Activated T-helper 1 cell treated with Interleukin-2 at 50 U/mL for 16 hours (primary cell): ENCODE measurements at places on chromosomes 2 and 18.

DNA sequence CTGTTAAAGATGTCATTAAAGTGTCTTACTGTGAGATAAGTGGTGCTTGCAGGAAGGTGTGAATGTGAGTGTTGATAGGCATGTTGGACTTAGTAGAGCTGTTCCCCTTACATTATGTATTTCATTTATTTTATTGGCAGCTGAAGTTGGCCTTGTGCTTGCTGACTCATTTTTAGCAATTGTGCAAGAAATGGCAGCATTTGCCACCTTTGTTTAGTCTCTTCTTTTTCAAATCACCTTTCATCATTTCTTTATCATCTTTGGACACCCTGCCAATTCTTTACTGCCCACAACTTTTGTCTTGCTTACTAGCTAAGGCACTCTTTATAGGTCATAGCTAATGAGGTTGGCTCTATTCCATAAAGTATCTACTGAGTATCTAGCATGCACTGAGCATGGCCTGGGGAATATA lies 130.3 kb upstream of the LYPD6 start:
- DNase-seq = no peak

DNA sequence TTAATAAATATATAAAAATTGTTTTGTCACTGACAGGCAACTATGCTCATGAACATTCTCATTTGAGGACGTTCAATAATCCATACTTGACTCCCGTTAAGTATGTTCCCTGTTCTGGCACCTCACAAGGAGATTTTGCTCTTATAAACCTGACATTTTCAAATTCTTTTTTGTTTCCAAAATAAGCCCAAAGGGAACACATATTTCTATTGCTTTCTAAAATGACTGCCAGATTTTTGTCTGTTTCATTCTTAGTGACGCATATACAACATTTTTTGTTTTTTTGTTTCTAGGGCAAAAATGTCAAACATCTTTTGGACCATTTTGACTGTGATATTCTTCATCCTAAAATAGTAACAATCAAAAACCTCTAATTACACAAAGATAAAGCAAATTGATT lies 50.5 kb downstream of the CYTIP start:
- DNase-seq = no peak

GRCh38 chr18:3454365-3455089 lies 4.6 kb downstream of the TGIF1 start:
- no peak for DNase-seq

DNA sequence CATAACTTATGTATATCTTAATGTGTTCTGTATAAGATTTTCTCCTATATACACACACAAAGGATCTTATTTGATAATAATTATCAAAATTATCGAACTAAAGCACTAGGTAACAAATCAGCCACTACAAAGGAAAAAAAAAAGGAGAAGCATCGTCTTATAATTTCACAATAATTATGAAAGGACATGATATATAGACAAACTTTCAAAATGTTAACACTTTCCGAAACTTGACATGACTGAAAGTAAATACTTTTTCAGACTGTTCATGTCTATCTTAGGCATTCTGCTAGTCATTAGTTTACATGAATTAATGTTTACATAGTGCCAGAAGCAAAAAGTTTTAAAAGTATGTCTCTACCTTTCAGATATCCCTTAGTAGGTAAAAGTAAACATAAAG lies 7.3 kb upstream of the NR4A2 start:
- no peak for DNase-seq

GRCh38 chr2:233566141-233566956 lies at the start of gene USP40:
USP40 (minus strand) TSS chr2:233566782; CDS start chr2:233565554, 1,228 bp downstream.
- peak; percentile 33 for DNase-seq

DNA sequence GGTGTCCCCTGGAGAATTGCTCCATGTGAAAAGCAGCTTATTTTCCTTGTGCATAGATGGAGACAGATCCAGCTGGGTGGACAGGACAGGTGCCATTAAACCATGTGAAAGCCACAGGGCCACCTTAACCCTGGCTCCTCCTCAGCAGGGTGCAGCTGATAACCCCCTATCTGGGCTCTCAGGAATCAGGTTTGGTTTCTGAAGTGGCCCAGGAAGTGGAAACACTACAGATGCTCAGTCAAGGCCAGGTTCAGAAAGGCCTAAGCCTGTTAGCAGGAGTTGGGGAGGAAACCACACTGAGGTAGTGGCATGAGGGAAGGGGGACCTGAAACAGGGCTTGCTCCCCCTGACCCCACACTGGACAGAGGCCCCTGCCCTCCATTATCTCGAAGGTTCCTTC lies 217.0 kb downstream of the SPP2 start:
- DNase-seq = no peak

GRCh38 chr2:166958986-166959481 lies 70.8 kb downstream of the XIRP2 start:
- no peak for DNase-seq

GRCh38 chr18:56217406-56217805 lies 421.0 kb downstream of the TXNL1 start:
- no peak for DNase-seq

DNA sequence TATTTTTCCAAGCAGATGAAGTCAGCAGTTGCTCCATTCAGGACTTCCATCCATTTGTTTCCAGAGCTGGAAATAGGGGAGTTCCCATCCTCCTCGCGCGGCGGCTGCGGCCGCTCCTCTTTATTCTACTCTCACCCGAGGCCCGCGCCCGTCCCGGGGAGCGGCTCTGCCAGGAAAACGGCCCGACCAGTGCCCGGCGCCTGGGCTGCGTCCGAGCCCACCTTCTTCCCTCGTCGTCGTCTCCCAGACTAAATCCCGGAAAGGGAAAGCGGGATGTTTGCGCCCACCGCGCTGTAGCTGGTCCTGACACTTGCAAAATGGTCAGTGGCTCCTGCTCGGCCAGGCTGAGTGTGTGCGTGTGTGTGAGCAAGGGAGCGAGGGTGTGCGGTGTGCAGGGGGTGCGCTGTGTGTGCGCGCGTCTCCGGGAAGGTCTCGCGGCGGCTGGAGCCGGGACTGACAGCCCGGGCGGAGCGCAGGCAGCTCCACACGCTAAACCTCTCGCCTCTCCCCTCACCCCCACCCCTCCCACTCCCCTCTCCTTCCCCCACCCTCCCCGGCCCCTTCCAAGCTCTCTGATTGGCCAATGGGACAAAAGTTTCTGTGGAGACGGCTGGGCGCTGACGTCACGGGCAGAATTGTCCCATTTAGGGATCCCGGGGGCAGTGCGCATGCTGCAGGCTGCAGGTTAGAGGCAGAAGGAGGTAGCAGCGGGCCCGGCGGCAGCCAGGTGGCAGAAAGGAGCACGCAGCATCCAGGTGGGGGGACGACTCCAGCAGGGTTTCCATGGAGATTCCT lies at the start of gene NOL4:
NOL4 (minus strand) TSS at position 491 of the 795 bp plus-strand sequence. CDS start 1,660 bp downstream, outside the sequence.
- DNase-seq = no peak

- DNase-seq = no peak
Measured at GRCh38 chr2:28021898-28022297, 131.4 kb downstream of the BABAM2 start.

DNA sequence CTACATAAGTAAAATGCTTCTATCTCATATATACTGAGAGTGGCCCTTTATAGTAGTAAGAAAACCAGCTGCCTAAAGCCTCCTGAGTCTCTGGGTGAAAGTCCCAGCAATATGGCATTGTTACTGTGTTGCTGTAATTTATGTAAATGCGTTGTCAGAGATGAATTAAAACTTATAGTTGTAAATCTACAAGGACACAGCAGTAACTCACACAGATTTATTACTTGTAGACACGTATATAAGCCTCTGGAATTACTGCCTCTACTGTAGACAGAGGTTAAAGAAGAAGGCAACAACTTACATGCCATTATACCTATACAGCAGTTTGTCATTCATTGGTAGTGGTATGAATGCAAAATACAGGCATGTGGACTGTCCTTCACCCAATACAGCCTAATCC lies 169.1 kb upstream of the BOD1L2 start:
- DNase-seq = no peak

DNA sequence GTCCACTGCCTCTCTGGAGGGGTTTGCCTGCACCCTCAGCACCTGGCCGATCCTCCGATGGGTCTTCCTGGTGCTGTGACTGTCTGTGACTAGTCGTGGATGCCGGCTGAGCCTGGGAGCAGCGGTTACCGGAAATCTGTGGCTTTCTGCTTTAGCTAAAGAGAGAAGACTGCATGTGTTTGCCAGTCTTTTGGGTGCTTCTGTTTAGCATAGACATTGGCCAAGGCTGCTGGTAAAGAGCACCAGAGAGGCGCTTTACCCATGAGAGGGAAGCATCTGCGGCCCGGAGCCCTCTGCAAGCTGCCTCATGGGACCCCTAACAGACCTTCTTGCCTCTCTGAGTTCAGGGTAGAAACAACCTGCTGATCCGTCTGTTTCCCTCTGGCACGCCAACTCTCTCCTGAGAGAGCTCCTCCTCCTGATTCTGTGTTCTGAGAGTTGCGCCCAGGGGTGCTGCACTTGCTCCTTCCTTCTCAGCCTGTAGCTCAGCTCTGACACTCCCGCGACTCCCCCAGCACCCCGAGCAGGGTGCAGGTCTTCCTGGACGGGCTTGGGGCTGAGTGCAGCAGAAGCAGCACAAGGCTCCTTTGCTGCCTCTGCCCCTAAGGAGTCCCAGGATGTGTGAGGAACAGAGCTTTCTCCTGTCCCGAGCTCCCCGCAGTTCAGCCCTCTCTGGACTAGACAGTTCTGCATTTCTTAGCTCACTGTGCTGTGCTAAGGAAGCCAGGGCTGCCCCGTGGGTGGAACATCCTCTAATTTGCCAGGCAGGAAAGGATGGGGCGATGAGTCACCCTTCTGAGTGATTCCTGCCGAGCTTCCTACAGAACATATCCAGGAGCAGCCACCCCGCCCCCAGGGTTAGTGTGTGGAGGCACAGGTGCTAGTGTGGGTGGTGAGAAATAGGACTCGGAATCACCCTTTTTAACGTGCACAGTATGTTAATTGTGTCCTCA lies 203.2 kb downstream of the SH3RF3 start:
- no peak for DNase-seq

- no peak for DNase-seq
Measured at GRCh38 chr2:224023188-224023587, 15.9 kb downstream of the SERPINE2 start.

GRCh38 chr18:75683426-75683825 lies 255.9 kb upstream of the SMIM21 start:
- DNase-seq = no peak

DNA sequence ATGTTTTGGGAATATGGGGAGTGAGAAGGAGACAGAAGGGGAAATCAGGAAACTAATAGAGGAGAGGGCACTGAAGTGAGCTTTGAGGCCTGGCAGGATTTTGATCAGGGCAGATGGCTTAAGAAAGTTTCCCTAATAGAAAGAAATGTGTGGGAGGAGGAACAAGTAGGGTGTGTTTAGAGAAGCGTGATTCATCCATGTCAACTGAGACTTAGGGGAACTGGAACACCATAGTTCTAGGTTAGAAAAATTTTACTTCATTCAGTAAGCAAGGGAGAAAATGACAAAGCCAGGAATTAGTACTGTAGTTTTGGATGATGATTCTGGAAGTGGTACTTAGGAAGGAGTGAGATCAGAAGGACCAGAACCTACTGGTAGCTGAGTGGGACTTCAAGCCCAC lies 296.0 kb downstream of the PLCL1 start:
- DNase-seq = no peak

DNA sequence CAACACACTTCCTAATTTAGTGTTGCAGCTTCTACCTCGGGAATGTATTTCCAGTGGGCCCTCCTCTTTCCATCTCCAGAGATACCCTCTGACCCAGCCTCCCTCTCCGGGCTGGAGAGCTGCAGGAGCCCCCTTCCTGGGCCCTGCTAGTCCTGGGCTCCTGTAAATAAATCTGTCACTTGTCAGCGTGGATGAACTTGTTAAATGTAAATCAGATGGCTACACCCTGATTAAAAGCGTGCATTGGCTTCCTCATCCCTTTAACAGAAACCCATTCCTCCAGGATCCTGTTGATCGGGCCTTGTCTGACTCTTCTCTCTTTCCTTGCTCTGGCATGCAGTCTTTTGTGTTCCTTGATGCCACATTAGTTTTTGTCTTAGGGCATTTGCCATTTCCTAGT lies 2.4 kb downstream of the ZNF236 start:
- DNase-seq = no peak

GRCh38 chr2:241224851-241225438 lies 36.5 kb downstream of the ANO7 start:
- no peak for DNase-seq

GRCh38 chr18:49319590-49319989 lies 140.9 kb downstream of the DYM start:
- DNase-seq = no peak

DNA sequence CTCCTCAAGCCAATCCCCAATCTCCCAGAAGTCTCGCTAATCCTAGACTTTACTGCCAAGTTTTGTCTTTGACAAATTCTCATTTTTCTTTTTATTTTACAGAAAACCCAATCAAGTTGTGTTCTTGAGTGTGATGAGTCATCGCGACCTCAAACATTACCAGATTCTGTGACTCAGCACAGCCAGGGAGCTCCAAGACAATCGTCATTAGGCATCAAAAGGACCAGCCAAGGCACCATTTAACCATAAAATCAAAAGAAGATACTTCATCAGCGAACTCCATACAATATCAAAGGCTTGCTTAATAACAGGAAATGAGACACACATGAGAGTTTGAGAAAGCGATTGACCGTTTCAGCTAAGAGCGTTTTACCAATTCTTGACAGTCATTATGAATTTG lies 146.2 kb upstream of the AGAP1 start:
- no peak for DNase-seq

DNA sequence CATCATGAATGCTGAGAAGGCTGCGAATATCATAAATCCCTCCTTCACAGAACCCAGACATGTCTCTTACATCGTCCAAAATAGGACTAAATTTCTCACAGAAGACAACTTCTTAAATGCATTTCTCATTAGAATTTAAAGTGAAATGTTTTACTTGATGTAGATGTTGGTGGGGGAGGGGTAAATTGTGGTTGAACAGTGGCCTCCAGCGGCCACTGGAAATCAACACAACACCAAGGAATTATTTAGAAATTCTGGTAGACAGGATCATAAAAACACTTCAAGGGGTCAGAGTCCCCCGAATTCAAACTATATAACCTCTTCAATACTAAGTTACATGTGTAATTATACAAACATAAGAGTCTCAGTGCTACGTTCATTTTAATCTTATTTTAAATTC lies 135.9 kb downstream of the ABCA12 start:
- no peak for DNase-seq

- DNase-seq = no peak
Measured at GRCh38 chr2:172248381-172248780, 145.7 kb upstream of the DLX2 start.

DNA sequence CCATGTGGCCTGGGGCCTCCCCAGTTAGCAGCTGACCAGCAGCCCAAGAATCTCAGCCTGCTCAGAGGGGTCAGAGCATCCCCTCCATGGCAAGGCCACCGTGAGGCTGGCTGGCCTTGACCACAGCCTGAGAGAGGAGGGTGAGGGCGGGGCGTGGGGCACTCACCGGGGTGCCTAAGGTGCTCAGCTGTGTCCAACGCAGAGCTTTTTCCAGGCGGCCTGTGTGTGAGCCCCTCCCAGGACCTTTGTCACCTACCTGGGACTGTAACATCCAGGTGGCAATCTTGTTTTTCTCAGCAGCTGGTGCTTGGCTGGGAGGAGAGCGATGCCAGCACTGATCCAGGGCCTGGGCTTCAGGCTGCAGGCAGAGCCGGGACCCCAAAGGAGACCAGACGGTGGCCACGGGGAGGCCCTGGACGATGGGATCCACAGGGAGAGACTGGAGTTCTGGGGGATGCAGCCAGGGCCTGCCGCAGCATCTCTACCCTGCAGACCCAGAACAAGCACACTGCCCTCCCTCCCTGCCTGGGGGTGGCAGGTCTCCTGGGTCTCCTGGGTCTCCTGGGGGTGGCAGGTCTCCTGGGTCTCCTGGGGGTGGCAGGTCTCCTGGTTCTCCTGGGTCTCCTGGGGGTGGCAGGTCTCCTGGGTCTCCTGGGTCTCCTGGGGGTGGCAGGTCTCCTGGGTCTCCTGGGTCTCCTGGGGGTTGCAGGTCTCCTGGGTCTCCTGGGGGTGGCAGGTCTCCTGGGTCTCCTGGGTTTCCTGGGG lies 12.3 kb downstream of the SNED1 start:
- no peak for DNase-seq
